ENCODE measurements at places on chromosomes 7 and 10. TPM values are rescaled to one million over a fixed set of nuclear protein-coding genes. Genes with fewer than 3 reads are reported as not detected.

MDFIC gene
- total RNA-seq = 46.3 TPM

POU6F2 gene
- not detected for total RNA-seq

GFRA1 gene
- 9.8 TPM for total RNA-seq

TMEM184A gene
- 4.3 TPM for total RNA-seq

AASS gene
- 24.2 TPM for total RNA-seq

SH2D4B gene
- 1.4 TPM for total RNA-seq

COX15 gene
- 33.1 TPM for total RNA-seq

UBTD1 gene
- 37.7 TPM for total RNA-seq

TEX47 gene
- not detected for total RNA-seq

RGR gene
- total RNA-seq = not detected

PROSER2 gene
- 18.0 TPM for total RNA-seq

MEOX2 gene
- 17.1 TPM for total RNA-seq

GRCh38 chr10:124566222-124566888 is 104.7 kb downstream of the LHPP start:
- DNase-seq = peak; percentile 20
- no peaks in the 10 kb centered on the region for H3K27me3 ChIP-seq
- no peaks in the 10 kb centered on the region for H3K4me1 ChIP-seq
- no peak overlapping the region for H3K27ac ChIP-seq

DNA sequence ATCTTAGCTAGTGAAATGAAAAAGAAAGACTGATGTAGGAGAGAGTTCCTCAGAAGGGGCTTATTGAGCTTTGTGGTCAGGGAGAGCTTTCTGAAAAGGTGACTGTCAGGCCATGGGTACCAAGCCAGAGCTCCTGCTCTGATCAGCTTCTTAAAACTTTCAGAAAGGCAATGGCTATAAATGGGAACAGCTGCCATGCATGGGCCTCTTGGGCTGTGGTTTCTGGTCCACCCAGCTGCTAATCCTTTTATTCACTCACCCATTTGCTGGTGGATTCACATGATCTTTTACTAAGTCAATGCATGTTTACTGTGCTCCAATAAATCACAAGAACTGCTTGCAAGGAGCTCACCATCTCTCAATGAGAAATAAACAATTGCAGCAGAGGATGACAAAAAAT is 60.1 kb upstream of the ZPBP start:
- H3K4me3 ChIP-seq = no peak overlapping the region
- H3K27ac ChIP-seq = no peak overlapping the region
- no peaks in the 10 kb centered on the region for H3K36me3 ChIP-seq
- H3K4me1 ChIP-seq = no peaks in the 10 kb centered on the region
- DNase-seq = no peak
- H3K27me3 ChIP-seq = no peaks in the 10 kb centered on the region

DNA sequence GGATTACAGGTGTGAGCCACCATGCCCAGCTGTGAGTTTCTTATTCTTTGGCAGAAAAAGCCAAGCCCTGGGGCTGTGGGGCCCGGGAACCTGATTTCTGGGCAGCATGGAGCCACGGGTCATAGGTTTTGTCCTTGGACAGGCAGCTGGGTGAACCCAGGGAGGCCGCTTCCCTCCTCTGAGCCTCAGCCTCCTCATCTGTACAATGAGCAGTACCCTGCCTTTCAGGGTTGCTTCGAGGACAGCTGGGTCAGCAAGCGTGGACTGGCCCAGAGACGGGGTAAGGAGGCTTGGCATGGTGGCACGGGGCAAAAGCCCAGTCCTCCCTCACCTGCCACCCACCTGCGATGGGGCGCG is 84.1 kb upstream of the GNA12 start:
- H3K27ac ChIP-seq = no peak overlapping the region
- H3K4me1 ChIP-seq = no peaks in the 10 kb centered on the region
- peak; percentile 19 for DNase-seq
- H3K27me3 ChIP-seq = peaks cover 6% of the 10 kb centered on the region
- H3K4me3 ChIP-seq = no peak overlapping the region

- H3K4me1 ChIP-seq = peaks cover 24% of the 10 kb centered on the region
- peak overlapping the region; percentile 82 for H3K27ac ChIP-seq
- DNase-seq = no peak
- no peaks in the 10 kb centered on the region for H3K27me3 ChIP-seq
Observed at GRCh38 chr10:4051641-4052151, 266.7 kb upstream of the KLF6 start.

GRCh38 chr7:8353991-8354390 is 79.4 kb upstream of the NXPH1 start:
- H3K27me3 ChIP-seq = no peaks in the 10 kb centered on the region
- no peak for DNase-seq
- H3K27ac ChIP-seq = no peak overlapping the region
- no peaks in the 10 kb centered on the region for H3K36me3 ChIP-seq

DNA sequence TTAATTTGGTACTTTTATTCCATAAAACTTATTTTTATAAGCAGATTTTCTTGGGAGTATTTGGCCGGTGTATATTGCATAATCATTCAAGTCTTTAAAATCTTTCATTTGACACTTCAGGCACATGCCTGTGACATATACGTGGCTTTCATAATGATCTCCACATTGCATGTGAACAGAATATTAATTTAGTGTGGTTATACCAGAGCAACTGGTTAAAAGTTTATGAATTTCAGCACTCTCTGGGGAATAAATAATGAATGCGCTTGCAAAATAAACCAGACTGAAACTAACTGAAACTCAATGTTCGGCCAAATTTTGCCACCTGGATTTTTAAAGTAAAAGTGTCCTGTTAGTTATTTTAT is 242.3 kb downstream of the GLI3 start:
- no peak for DNase-seq
- H3K4me3 ChIP-seq = no peak overlapping the region
- peaks cover 50% of the 10 kb centered on the region for H3K4me1 ChIP-seq
- no peaks in the 10 kb centered on the region for H3K36me3 ChIP-seq

- no peak overlapping the region for H3K27ac ChIP-seq
- no peak for DNase-seq
- no peak overlapping the region for H3K4me3 ChIP-seq
- H3K36me3 ChIP-seq = no peaks in the 10 kb centered on the region
- no peaks in the 10 kb centered on the region for H3K27me3 ChIP-seq
Observed at GRCh38 chr7:132055336-132056120, 499.1 kb upstream of the PODXL start.

DNA sequence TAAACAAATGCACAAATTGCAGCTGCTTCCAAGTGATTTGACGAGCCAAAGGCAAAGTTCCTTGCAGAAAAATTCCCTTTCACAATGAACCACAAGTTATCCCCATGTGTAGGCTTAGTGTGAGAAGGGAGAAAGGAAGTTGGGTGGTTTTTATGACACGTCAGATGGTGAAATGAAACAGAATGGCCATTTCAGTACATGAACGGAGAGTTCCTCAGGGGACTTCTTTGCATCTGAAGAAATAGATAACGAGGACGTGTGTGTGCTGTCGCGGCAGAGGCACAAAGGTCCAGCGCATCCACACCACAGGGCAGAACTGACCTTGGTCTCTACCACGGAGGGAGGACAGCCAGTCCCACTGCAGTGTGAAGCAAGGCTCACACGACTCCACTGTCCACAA is 135.9 kb downstream of the PAXIP1 start:
- H3K4me1 ChIP-seq = no peaks in the 10 kb centered on the region
- no peak overlapping the region for H3K4me3 ChIP-seq
- no peaks in the 10 kb centered on the region for H3K36me3 ChIP-seq
- H3K27ac ChIP-seq = no peak overlapping the region

GRCh38 chr10:27356738-27357137 is 116.1 kb upstream of the ACBD5 start:
- H3K4me1 ChIP-seq = no peaks in the 10 kb centered on the region
- no peak overlapping the region for H3K4me3 ChIP-seq
- H3K27ac ChIP-seq = no peak overlapping the region
- H3K27me3 ChIP-seq = peaks cover 8% of the 10 kb centered on the region
- no peak for DNase-seq
- H3K36me3 ChIP-seq = no peaks in the 10 kb centered on the region

- no peak overlapping the region for H3K4me3 ChIP-seq
- no peak overlapping the region for H3K27ac ChIP-seq
Observed at GRCh38 chr10:79002336-79002735, 66.4 kb upstream of the ZMIZ1 start.

DNA sequence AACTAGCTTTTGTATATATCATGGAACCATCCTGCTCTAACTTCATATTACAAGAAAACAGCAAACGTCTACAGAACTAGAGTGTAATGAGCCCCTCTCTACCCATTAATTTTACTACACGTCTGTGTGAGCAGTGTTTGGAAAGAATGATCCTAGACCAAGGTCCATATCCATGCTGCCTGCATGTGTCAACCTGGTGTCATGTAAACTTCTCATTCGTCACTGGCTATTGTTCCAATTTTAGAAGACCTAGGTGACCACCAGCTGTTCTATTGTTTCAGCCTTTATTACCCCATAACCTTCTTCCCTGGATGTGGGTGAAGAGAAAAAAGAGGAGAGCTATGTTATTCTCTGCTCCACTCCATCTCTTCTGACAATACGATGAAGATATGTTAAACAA is 77.1 kb downstream of the CREM start:
- no peak overlapping the region for H3K4me3 ChIP-seq
- no peak overlapping the region for H3K27ac ChIP-seq
- H3K27me3 ChIP-seq = no peaks in the 10 kb centered on the region
- peaks cover 5% of the 10 kb centered on the region for H3K36me3 ChIP-seq
- no peak for DNase-seq

DNA sequence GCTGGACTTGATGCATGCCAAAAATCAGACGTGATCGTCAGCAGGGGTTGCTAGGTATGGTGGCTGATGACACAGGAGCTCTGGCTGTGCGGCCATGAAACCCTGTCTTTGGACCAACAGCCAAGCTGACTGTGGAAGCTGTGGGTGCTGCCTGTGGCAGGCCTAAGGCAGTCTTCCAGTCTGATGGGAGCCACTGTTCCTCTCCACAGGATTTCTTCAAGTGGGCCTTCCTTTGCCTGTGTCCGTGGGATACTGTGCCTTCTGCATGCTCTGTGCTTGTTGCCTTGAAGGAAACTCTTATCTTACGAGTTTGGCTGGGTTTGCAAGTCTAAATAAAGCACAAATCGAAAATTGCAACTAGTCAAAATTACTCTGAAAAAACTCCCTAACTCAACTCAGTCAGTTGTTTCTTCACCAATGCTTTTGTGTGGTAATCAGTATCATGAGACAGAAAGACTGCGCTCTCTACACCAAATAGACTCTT is 101.9 kb upstream of the PDLIM1 start:
- H3K27ac ChIP-seq = no peak overlapping the region
- H3K27me3 ChIP-seq = no peaks in the 10 kb centered on the region
- DNase-seq = no peak
- no peak overlapping the region for H3K4me3 ChIP-seq

- H3K36me3 ChIP-seq = no peaks in the 10 kb centered on the region
- H3K4me3 ChIP-seq = no peak overlapping the region
- H3K27me3 ChIP-seq = no peaks in the 10 kb centered on the region
- H3K4me1 ChIP-seq = no peaks in the 10 kb centered on the region
- no peak for DNase-seq
- H3K27ac ChIP-seq = no peak overlapping the region
Observed at GRCh38 chr7:4257146-4258111, 424.7 kb upstream of the FOXK1 start.

DNA sequence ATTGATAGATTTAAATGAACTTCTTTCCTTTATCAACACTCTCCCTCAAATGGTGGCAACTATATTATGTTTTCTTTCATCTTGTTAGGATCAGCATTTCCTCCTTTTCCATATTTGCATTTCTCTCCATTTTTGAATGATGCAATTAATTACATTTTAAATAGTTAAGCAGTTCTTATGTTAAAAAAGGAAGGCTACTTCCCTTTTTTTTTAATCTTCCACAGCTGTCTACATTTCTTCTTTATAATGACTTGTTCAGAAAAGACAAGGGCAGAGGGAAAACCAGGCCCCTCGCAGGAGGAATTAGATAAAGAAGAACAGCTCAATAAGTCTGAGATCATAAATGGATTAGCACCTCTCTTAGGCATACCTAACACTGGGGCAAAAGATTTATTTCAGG is 208.9 kb downstream of the ARL4A start:
- no peak overlapping the region for H3K4me3 ChIP-seq
- H3K27me3 ChIP-seq = no peaks in the 10 kb centered on the region
- H3K27ac ChIP-seq = no peak overlapping the region
- no peak for DNase-seq

DNA sequence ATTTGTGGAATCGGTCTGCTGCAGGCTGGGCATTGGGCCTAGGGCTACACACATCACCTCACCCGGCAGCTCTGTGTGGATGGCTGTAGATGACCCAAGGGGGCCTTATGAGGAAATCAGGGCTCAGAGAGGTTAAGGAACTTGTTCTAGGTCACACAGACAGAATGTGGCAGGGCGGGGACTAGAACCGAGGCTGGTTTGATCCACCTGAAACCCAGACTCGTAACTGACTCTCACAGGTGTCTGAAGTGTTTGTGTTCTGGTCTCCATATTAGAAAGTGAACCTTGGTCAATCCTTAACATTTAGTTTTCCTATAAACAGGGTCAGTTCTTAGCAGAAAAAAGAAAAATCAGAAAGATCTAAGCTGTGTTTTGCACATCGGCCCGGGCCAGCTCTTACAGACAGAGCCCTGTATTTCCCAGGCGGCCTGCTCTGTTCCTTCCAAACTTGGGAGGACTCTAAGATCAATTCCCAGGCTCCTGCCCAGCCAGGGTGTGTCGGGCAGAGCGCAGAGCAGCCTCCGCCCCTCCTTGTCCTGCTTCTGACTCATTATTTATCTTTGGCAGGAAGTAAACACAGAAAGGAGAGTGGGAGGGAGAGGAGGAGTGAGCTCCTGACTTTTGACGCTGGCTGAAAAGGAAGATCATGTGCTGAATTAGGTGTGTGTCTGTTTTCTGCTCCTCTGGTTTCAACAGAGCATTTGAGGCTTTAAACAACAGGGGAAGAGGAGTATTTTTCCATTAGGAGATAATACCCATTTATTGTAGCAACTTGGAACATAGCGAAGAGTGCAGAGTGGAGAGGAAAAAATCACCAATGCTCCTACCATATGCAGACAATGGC is 74.1 kb downstream of the TACC2 start:
- H3K36me3 ChIP-seq = no peaks in the 10 kb centered on the region
- H3K4me3 ChIP-seq = no peak overlapping the region
- H3K4me1 ChIP-seq = peaks cover 24% of the 10 kb centered on the region
- H3K27ac ChIP-seq = peak overlapping the region; percentile 88

Data from lower lobe of right lung (tissue), 2 donors.